ENCODE measurements at places on chromosomes 6 and 20. TPM values are rescaled to one million over a fixed set of nuclear protein-coding genes. Genes with fewer than 3 reads are reported as not detected.

HDGFL1 gene
- not detected for total RNA-seq

- H3K4me1 ChIP-seq, result no peaks in the 10 kb centered on the region
- no peaks in the 10 kb centered on the region for H3K36me3 ChIP-seq
- DNase-seq, result no peak
- H3K27me3 ChIP-seq, result no peaks in the 10 kb centered on the region
Measured at GRCh38 chr6:70231311-70231710, 71.6 kb downstream of the COL9A1 start.

DNA sequence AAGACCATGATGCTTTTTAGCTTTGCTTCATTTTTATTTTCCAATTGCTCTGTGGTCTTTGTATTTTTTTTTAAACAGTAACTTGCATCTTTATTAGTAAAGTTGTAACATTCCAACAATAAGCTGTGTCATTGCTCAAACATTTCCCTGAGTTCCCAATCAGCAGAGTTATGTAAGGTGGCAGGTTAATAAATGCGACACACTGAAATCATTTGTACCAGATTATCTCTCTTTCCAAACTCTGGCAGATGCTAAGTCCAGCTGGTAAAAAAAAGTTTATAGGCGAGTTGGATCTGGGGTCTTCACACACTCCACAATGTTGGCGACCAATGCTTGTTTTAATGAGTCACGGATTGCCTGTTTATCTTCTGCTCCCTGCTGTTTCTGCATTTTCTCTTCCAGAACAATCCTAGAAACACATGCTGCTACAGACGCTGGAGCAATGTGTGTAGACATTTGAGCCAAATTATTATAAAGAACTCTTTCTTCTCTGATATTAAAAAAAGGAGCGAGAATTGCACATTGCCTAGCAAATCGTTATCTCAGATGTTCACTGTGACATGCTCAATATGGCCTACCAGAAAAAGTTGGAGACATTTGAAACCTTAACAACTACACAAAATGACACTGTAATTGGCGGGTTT, 113.6 kb upstream of the IFNGR1 start:
- no peak for DNase-seq
- no peaks in the 10 kb centered on the region for H3K4me1 ChIP-seq
- H3K4me3 ChIP-seq, result no peak overlapping the region
- peaks cover 7% of the 10 kb centered on the region for H3K27me3 ChIP-seq
- no peak overlapping the region for H3K27ac ChIP-seq

DNA sequence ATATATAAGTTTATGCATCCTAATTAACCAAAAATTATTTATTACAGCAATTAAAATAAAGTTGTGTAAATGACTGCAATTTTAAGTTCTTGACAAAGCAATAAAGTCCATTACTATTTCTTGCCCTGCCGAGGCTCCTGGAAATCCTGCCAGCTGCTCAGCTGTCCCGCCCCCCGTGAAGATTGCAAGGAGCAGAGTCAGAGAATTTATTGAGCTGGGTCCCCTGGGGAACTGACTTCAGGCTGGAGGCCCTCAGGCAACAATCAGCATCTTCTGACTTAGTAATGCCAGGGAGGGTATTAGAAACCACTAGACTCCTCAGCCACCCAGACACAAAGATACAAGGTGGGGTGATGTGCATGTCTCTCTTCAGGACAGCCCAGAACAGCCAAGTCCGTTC, 92.3 kb downstream of the EDN3 start:
- no peaks in the 10 kb centered on the region for H3K36me3 ChIP-seq
- H3K27me3 ChIP-seq, result no peaks in the 10 kb centered on the region
- H3K4me3 ChIP-seq, result no peak overlapping the region
- H3K27ac ChIP-seq, result no peak overlapping the region
- no peak for DNase-seq

GRCh38 chr6:165110860-165111259, 198.5 kb downstream of the C6orf118 start:
- no peak overlapping the region for H3K4me3 ChIP-seq
- no peak overlapping the region for H3K27ac ChIP-seq
- no peaks in the 10 kb centered on the region for H3K27me3 ChIP-seq
- no peaks in the 10 kb centered on the region for H3K4me1 ChIP-seq

- H3K27me3 ChIP-seq, result peaks cover 10% of the 10 kb centered on the region
- H3K4me1 ChIP-seq, result no peaks in the 10 kb centered on the region
- H3K27ac ChIP-seq, result no peak overlapping the region
- H3K4me3 ChIP-seq, result no peak overlapping the region
Measured at GRCh38 chr20:31914170-31914569, 37.7 kb downstream of the PDRG1 start.
